Hematopoietic multipotent progenitor cell treated with erythropoietin and hydrocortisone succinate and interleukin-3 and kit ligand, for 15 days (in vitro differentiated cells): ENCODE measurements at places on chromosomes 12 and 14.

GRCh38 chr12:65694130-65694529, 130.2 kb upstream of the HMGA2 start:
- no peak for DNase-seq

- DNase-seq: no peak
Observed at GRCh38 chr14:47186486-47186885, 488.9 kb downstream of the MDGA2 start.

DNA sequence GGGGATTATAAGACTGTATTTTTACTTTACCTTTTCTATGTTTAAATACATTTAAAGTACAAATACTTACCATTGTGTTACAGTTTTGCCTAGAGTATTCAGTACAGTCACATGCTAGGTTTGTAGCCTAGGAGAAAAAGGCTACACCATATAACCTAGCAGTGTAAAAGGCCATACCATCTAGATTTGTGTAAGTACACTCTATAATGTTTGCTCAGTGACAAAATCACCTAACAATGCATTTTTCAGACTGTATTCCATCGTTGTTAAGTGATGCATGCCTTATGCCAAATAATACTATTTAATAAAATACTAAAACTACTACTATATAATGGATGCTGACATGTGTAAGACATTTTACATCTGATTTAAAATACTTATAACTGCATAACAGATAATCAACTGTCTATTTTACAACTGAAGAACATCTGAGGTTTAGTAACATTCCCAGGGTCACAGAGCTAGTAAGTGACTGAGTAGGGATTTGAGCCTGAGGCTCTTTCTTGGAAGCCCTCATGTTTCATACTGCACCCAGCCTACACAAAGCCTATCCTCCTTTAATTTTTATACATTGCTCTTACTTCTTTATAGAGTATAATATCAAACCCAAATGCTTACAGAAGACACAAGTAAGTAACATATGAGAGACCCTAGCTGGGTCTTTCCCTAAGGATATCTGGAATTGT, 296.8 kb downstream of the SYT1 start:
- no peak for DNase-seq

- no peak for DNase-seq
Observed at GRCh38 chr12:13156277-13156676, 40.2 kb upstream of the EMP1 start.

DNA sequence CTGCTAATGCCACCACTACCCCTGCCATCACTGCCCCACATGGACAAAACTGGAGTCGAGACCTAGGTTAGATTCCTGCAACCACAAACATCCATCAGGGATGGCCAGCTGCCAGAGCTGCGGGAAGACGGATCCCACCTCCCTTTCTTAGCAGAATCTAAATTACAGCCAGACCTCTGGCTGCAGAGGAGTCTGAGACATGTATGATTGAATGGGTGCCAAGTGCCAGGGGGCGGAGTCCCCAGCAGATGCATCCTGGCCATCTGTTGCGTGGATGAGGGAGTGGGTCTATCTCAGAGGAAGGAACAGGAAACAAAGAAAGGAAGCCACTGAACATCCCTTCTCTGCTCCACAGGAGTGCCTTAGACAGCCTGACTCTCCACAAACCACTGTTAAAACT, 7.1 kb upstream of the OAS2 start:
- no peak for DNase-seq

DNA sequence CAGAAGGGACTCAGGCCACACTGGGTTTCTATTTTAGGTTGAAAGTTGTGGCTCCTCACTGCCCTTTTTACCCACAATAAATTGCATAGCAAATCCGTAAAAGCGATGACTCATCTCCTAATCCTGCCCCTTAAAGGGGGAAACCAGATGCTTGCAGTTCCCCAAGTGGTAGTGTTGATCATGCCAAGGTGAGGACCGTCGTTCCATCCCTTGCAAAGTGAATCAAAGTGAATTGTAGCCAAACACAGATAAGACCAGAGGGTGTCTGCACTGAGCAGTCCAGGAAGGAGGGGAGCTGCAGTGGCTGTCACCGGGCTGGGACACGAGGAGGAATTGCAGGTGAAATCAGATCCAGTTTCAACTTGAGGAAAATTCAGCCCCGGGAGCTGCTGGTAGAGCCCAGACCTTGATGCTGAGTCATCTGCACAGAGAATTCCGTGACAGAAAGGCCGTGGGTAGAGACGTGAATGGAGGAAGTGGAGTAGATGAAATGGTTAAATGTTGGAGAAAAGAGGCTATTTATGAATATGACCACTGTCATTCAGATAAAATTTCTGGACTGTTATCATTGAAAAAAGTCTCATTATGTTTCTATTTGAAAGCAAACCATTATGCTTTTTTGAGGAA, 44.2 kb upstream of the MMP17 start:
- DNase-seq: no peak

DNA sequence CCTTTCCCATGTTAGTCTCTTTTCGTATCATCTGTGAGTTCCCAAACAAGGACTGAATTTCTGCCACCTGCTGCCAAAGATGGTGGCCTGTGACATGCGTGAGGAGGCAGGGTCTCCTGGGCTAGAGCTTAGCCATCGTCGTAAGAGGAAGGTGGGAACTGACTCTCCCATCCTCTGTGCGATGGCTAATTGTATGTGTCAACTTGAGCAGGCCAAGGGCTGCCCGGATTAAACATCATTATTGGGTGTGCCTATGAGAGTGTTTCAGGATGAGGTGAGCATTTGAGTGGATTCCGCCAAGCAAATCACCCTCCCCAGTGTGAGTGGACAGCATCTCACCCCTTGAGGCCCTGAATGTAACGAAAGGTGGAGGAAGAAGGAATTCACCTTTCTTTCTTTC, 220.7 kb upstream of the DIO3 start:
- no peak for DNase-seq

GRCh38 chr14:91901449-91902226, 34.3 kb upstream of the TC2N start:
- no peak for DNase-seq

DNA sequence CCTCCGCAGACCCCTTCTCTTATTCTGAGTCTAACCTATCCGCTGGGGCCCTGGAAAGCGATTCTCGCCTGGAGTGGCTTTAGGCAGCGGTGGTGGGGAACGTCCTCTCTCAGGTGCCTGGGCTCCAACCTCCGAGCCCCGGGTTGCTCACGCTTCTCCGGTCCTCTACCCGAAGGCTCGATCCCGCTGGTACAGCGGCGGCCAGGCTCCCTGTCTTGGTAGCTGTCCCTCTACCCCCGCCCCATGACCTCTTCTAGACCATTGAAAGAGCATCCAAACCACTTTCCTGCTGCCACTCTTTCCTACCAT, 505 bp upstream of the HEBP1 start:
- DNase-seq: no peak
